ENCODE measurements at places on chromosomes 1 and 21. TPM values are rescaled to one million over a fixed set of nuclear protein-coding genes. Genes with fewer than 3 reads are reported as not detected.

- no peaks in the 10 kb centered on the region for H3K4me1 ChIP-seq
- DNase-seq = no peak
- H3K27me3 ChIP-seq = no peaks in the 10 kb centered on the region
- no peak overlapping the region for H3K27ac ChIP-seq
- H3K4me3 ChIP-seq = no peak overlapping the region
Observed at GRCh38 chr1:5811419-5811818, 180.8 kb downstream of the NPHP4 start.

- H3K4me3 ChIP-seq = no peak overlapping the region
- H3K36me3 ChIP-seq = no peaks in the 10 kb centered on the region
- no peak for DNase-seq
- H3K27ac ChIP-seq = no peak overlapping the region
- H3K27me3 ChIP-seq = no peaks in the 10 kb centered on the region
Observed at GRCh38 chr1:119651133-119651532, 3.1 kb upstream of the ZNF697 start.

The TTC34 gene
- total RNA-seq = 0.79 TPM

GRCh38 chr1:226692051-226692792 lies 46.9 kb downstream of the ITPKB start:
- H3K27me3 ChIP-seq = no peaks in the 10 kb centered on the region
- H3K27ac ChIP-seq = no peak overlapping the region
- no peak for DNase-seq
- H3K4me1 ChIP-seq = no peaks in the 10 kb centered on the region
- H3K4me3 ChIP-seq = no peak overlapping the region

The CAMK2N1 gene
- total RNA-seq = 55.0 TPM

DNA sequence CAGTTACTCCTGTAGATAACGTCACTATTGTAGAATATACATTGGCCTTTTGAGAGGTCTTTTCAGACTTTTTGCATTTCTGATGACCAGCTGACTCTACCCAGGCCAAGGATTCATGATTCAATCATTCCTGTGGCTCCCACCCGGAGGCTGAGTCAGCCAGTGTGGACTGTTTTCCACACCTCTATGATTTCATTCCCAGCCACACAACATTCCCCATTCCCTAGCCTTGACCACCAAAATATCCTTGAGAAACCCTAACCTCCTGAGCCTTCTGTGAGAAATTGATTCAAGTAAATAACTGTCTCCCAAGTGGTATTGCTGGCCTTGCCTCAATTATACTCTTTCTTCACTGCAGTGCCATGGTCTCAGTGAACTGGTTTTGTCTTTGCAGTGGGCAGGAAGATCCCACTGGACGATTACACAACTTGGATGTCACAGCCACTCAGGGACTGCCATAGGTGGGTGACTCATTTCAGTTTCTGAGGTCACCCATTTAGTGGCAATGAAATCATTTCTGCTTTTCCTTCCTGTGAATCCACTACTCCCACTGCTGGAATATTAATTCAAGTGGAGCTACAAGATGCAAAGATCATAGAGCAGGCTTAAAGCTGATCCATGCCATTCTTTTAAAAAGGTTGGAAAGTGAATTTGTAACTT lies 518.6 kb upstream of the ZP4 start:
- no peak overlapping the region for H3K4me3 ChIP-seq
- H3K36me3 ChIP-seq = no peaks in the 10 kb centered on the region
- H3K4me1 ChIP-seq = no peaks in the 10 kb centered on the region
- no peak overlapping the region for H3K27ac ChIP-seq

The IRF6 gene
- total RNA-seq = 27.3 TPM

DNA sequence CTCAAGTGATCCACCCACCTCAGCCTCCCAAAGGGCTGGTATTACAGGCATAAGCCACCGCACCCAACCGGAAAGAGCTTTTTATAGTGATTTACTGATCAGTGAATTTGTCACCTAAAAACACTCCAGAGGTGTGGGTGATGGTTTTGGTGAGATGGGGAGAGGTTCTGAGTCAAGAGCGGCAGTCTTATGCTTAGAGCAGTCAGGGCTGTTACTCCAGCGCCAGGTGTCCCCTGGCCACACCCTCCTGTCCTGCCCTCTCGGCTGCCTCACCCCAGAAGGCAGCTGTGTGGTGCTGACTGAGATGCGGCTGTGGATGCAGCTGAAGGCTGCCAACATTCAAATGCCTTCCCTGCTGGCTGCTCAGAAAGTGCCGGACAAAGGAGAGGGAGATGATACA lies 94.5 kb upstream of the LPGAT1 start:
- DNase-seq = no peak
- H3K4me3 ChIP-seq = no peak overlapping the region
- no peaks in the 10 kb centered on the region for H3K36me3 ChIP-seq
- H3K27ac ChIP-seq = no peak overlapping the region

The DPYD gene
- total RNA-seq = 7.6 TPM

- no peaks in the 10 kb centered on the region for H3K36me3 ChIP-seq
- no peak for DNase-seq
- H3K27me3 ChIP-seq = no peaks in the 10 kb centered on the region
- no peak overlapping the region for H3K27ac ChIP-seq
- H3K4me3 ChIP-seq = no peak overlapping the region
- no peaks in the 10 kb centered on the region for H3K4me1 ChIP-seq
Observed at GRCh38 chr1:7346600-7347570, 424.2 kb upstream of the VAMP3 start.

DNA sequence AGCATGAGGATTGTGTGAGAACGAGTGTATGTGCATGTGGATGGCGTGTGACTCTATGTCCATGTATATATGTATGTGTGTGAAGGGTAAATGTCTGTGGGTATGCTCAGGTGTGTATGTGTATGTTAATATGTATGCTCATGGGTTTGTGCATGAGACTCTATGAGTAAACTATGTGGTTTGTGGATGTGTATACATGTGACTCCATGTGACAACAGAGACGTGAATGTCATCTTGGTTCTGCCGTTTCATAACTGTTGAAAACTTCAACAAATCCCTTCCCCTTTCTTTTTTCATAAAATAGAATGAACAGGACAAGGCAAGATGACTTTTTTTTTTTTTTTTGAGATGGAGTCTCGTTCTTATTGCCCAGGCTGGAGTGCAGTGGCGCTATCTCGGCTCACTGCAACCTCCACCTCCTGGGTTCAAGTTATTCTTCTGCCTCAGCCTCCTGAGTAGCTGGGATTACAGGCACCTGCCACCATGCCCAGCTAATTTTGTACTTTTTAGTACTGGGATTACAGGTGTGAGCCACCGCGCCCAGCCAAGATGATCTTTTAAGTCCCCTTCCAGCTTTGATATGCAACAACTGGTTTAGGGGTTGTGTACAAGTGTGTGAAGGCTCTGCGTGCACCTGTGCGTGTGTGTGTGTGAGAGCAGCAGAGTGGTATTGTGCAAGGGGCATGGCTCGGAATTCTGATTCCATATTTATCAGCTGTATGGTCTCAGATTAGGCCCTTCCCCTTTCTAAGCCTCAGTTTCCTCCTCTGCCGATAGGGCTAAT lies 106.3 kb downstream of the EBNA1BP2 start:
- no peaks in the 10 kb centered on the region for H3K27me3 ChIP-seq
- no peaks in the 10 kb centered on the region for H3K36me3 ChIP-seq
- no peak overlapping the region for H3K27ac ChIP-seq
- H3K4me3 ChIP-seq = no peak overlapping the region

GRCh38 chr1:21966247-21967000 lies 10.4 kb upstream of the CELA3B start:
- H3K27ac ChIP-seq = no peak overlapping the region
- H3K4me3 ChIP-seq = no peak overlapping the region
- H3K27me3 ChIP-seq = no peaks in the 10 kb centered on the region
- peak; percentile 23 for DNase-seq

GRCh38 chr1:226679853-226680516 lies 59.1 kb downstream of the ITPKB start:
- H3K36me3 ChIP-seq = no peaks in the 10 kb centered on the region
- peak; percentile 87 for DNase-seq
- H3K4me3 ChIP-seq = peak overlapping the region; percentile 21
- H3K27me3 ChIP-seq = no peaks in the 10 kb centered on the region
- H3K27ac ChIP-seq = peak overlapping the region; percentile 98
- H3K4me1 ChIP-seq = peaks cover 21% of the 10 kb centered on the region

GRCh38 chr1:203555076-203555475 lies 61.1 kb downstream of the OPTC start:
- H3K27me3 ChIP-seq = no peaks in the 10 kb centered on the region
- H3K36me3 ChIP-seq = no peaks in the 10 kb centered on the region
- DNase-seq = no peak
- peaks cover 16% of the 10 kb centered on the region for H3K4me1 ChIP-seq

The NFASC gene
- total RNA-seq = 1.6 TPM

GRCh38 chr1:185373813-185374529 lies 56.9 kb upstream of the IVNS1ABP start:
- no peak for DNase-seq
- H3K4me3 ChIP-seq = no peak overlapping the region
- H3K27me3 ChIP-seq = no peaks in the 10 kb centered on the region
- H3K27ac ChIP-seq = no peak overlapping the region
- H3K4me1 ChIP-seq = no peaks in the 10 kb centered on the region

DNA sequence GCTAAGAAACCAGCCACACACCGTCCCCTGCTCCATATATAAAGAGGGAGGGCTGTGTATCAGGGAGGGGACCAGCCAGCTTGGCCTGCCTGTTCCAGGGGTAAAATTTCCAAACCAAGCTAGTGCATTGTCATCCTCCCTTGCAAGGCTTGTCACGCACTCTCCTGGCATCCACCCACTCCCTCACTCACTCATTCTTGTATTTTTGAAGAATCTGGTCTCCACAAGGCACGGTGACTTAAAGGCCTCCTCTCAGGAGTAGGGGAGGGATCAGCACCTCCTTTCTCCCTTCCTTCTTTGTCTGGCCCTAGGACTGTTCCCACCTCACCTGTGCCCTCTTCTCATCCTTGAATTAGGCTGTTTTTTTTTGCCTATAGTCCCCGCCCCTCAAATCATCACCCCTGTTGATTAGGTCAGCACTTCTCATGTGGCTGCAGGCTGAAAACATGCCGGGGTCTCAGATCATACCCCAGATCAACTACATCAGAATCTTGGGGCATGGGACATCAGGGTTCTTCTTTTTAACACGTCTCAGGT lies 5.0 kb downstream of the ABCA4 start:
- peak overlapping the region; percentile 88 for H3K27ac ChIP-seq
- no peak for DNase-seq
- no peaks in the 10 kb centered on the region for H3K27me3 ChIP-seq

DNA sequence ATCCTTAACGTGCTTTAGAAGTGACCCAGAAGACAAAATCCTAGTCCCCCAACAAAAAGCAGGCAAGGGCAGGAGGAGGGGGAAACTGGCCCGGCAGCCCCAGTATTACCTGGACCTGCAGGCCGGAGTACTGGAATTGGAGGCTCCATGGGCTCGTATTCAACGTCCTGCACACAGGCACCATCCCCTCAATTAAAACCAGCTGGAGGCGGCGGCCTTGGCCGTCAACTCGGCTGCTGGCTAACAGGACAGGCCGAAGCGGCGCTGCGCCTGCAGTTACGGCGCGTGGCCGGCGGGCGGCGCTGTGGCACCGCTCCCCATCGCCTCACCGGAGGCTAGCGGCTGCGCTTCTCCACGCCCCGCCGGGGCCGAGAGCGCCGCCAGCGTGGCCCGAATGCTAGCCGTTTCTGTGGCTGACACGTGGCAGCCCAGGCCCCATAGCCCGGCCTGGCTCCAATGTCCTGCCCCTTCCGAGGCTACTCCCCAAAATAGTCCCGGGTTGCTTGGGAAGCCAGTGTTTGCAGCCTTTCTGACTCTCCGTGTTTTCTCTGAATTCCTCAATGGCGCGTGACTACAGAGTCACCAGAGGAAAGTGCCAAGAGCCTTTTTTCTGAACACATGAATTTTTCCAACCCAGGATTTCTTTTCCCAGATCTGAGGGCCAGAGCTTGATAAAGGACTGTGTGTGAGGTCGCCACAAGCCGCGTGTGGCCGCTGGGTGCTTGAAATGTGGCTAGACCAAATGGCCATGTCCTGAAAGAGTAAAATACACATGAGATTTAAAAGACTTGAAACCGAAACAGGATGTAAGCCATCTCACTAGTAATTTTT lies 82.5 kb downstream of the HHIPL2 start:
- DNase-seq = peak; percentile 92
- no peaks in the 10 kb centered on the region for H3K4me1 ChIP-seq
- H3K36me3 ChIP-seq = no peaks in the 10 kb centered on the region
- peak overlapping the region; percentile 36 for H3K4me3 ChIP-seq
- no peaks in the 10 kb centered on the region for H3K27me3 ChIP-seq

The CCDC30 gene
- 1.4 TPM for total RNA-seq

DNA sequence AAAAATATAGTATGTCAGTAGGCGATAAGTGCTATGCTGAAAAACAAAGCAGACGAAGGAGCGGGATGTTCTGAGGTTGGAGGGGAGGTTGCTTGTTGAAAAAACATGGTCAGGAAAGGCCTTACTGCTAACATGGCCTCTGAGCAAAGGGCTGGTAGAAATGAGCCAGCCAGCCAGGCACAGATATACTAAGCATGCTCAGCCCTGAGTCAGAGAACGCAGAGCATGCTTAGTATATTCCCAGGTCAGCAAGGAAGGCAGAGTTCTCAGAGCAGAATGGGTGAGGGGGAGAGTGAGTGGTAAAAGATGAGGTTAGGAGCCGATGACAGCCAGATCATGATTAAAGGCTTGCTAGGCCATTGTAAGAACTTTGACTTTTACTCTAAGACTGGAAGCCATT lies 36.7 kb downstream of the ZBTB40 start:
- no peaks in the 10 kb centered on the region for H3K36me3 ChIP-seq
- H3K27me3 ChIP-seq = no peaks in the 10 kb centered on the region
- no peaks in the 10 kb centered on the region for H3K4me1 ChIP-seq
- no peak overlapping the region for H3K27ac ChIP-seq
- no peak overlapping the region for H3K4me3 ChIP-seq
- no peak for DNase-seq

DNA sequence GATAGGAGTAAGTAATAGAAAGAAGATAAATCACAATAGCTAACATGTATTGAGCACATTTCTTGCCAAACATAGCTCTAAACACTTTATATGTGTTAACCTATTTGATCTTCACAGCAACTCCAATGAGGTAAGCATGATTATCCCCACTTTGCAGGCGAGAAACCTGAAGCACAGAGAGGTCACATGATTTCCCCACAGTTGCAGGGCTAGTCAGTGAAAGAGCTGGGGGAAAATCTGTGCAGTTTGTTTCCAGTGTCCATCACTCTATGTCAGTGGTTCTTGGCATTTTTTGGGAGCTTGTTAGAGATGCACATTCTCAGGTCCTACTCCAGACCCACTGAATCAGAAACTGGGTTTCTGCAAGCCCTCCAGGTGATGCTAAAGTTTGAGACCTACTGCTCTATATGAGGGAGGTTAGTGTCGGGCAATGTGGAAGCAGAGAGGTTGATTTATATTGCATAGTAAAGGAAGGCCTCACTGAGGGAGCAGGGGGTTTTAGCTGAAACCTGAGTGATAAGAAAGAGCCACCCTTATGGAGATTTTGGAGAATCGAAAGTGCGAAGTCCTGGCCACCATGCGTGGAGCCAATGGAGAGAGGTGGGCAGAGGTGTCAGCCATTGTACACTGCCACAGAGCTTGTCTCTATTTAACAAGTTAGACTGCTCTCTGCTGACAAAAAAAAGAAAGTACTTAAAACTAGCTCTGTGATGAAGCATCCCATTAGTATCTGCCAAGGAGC lies 20.9 kb downstream of the MCOLN3 start:
- no peaks in the 10 kb centered on the region for H3K36me3 ChIP-seq
- H3K4me3 ChIP-seq = no peak overlapping the region
- H3K27ac ChIP-seq = no peak overlapping the region
- H3K4me1 ChIP-seq = no peaks in the 10 kb centered on the region
